Naive thymus-derived CD8-positive, alpha-beta T cell (primary cell): ENCODE measurements at places on chromosomes 3 and 15.

DNA sequence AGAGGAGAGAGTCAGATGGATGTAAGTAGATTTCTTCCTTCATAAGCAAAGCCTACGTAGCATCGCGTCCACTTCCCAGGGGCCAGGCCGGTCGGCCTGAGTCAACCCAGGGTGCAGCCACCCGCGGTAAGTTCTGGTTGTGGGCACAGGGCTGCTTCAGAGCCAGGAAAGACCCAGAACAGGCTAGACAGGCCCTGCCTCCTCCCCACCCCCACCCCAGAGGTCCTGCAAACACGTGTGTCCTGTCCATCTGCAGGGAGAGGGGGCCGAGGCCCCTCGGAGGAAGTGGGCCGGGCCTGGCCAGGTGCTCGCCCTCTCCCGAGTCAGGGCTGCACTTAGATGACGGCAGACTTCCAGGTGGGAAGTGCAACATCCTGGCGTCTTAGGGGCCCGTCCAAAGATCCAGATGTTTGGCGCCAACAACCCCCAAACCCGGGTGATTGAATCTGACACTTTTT, 100.8 kb upstream of the ALDH1A3 start:
- DNase-seq = no peak

- DNase-seq = no peak
These were observed 984 bp upstream of the RPP25 start for GRCh38 chr15:74957476-74958035.

GRCh38 chr3:139759470-139759869, 81.7 kb upstream of the NMNAT3 start:
- DNase-seq = no peak

- DNase-seq = no peak
These were observed 6.5 kb downstream of the PDCD10 start for GRCh38 chr3:167728176-167728575.

- DNase-seq = no peak
These were observed 61.2 kb upstream of the ICE2 start for GRCh38 chr15:60540002-60540651.

- no peak for DNase-seq
These were observed 127.4 kb upstream of the GOLIM4 start for GRCh38 chr3:168223085-168223484.

DNA sequence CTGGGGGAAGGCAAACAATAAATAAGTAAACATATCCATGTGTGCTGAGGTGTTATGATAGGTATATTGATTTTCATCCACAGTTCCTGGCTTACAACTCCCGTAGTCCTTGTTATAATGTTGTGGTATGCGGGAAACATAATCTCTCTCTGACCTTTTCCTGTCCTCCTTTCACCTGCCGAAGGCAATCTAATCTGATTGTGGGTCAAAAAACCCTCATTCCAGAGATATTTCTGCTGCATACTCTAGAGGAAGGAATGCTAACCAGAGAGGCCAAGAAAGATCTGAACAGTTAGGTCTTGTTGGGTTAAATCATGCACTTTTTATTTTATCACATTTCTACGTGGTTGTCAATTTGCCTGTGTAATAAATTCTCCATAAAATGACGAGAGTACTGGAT, 383.6 kb upstream of the SEMA6D start:
- no peak for DNase-seq

DNA sequence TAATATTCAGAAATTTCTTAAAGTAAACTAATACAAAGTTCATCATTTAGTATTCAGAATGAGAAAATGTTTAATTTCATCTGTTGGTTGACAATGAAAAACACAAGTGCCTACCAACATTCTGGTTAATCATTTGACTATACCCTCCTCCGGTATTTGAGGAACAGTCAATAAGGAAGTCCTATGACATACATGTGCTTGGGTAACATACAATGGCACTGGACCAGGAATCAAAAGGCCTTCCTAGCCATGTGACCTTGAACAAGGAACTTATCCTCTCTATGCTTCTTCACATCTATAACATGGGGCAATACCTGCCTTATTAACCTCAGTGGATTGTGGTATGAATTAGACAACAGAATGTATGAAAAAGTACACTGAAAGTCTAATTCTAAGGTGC, 65.8 kb downstream of the ZNF280D start:
- DNase-seq = no peak

DNA sequence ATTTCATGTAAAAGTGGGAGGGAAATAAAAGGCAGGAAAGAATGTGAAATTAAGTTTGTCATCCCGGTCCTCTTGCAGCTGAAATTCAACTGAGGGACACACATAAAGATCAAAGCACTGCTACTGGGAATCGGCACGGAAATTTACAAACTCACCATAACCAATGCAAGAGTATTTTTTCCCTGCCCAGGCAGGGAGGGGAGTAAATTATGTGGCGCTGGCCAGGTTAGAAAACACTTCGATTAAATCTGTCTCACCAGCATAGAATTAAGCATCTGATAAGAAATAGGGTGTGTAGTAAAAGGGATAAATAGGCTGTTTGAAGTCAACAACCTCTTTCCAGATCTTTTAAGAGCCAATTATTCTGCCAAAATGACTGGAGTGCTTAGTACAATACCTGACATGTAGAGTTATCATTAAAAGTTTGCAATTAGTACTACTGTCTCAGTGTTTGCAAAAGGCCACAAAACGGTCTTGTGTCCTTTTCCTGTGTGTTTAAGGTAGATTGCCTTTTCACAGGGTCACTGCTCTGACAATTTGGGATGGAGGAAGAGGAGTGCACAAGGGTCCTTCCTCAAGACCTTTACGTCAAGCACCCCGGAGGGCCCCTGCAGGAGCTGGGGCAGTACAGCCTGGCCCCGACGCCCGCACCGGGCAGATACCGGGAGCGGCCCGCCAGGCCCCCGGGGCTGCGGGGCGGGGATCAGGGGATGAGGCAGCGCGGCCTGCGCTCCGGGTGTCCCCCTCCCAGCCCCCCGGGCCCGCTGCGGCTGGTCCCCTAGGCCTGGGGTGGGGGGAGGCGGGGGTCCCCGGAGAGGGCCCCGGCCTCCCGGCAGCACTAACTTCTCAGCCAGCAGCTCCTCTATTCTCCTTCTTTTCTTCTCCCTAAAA, 651 bp downstream of the UBA3 start:
- DNase-seq = no peak

DNA sequence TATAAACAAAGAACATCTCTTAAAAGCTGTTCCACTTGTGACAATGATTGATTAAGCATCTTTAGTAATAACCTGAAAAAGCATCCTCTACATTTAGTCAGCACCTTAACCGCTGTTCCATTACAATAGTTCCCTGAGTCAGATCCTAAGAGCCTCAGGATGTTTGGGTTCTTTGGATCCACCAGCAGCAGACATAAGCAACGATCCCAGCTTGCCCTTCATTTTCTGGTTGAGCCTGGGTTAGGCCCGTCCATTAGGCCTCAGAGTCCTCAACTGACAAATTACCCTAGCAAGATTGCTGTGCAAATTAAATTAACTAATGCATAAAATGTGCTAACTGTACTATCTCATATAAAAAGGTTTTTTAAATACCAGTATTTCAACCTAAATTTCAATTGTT, 42.3 kb upstream of the ROBO1 start:
- no peak for DNase-seq

- DNase-seq = no peak
These were observed 248.3 kb downstream of the SLCO3A1 start for GRCh38 chr15:92101708-92102394.

DNA sequence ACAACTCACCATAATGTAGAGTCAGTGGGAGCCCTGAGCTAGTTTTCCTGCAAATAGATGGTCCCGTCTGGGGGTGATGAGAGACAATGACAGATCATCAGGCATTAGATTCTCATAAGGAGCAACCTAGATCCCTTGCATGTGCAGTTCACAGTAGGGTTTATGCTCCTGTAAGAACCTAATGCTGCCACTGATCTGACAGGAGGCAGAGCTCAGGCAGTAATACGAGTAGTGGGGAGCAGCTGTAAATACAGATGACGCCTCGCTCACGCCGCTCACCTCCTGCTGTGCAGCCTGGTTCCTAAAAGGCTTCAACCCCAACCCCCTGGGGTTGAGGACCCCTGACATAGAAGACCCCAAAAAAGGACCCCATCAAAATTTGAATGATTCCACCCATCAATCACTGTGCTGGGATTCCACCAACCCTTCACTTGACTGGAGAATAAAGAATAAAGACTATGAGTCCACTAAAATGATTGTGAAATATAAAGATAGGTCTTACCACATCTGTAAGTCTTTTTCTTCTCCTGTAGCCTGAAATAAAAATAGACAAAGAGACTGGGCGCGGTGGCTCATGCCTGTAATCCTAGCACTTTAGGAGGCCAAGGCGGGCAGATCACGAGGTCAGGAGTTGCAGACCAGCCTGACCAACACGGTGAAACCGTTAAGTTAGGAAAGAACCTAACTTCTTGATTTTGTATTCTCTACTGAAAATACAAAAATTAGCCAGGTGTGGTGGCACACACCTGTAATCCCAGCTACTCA, 9.9 kb upstream of the UBL7 start:
- DNase-seq = no peak

- DNase-seq = no peak
These were observed 4.6 kb downstream of the IGDCC3 start for GRCh38 chr15:65373163-65373651.
